ENCODE measurements at places on chromosomes 6 and 20.

DNA sequence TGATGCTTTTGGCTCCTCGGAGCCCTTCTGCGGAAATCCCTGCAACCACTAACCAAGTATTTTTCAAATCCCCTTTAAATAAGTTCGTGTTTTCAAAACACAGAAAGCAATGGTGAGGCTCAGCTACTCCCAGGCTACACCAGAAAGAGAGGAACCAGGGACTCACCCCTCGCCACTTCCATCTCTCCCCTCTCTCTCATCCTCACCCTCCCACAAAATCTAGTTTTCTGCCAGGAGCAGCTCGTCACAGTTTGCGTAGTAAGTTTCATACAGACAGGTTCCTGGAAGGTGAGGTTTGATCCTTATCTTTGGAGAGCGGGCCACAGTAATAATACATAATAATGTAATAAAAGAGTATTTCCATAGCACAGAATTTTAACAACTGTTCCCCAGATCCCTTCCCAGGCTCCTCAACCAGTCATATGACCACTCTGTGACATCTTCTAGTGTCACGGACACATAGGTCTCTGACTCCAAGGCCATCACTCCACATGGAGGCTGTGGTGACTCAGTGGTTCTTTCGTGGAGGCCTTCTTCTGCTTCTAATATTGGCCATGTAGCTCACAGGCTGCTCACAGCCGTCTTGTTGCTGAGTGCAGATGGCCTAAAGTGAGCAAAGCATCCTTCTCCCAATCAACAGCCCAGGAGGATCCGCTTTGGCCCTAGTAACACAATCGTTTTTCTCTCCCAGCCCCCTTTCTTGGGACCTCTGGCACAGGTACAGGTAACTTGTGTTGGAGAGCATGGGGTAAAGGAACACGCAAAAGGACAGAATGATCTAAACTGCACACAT is 295.7 kb downstream of the CDC5L start:
- DNase-seq = no peak

DNA sequence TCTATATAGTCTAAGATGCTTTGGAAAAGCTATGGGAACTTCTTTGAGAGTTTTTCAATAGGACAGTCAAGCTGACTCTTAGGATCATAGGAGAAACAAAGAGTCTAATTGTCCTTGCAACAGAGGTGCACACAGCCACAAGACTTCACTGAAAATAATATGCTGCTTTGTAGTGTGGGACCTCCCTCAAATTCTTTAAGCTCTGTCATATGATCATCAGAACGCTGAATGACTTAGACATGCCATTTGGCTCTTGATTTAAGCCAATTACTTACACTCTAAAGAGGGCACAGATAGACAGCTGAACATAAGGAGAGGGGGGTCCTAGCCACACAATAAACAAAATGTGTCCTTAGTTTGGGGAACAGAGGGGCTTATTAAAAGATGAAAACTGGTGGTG is 818.7 kb upstream of the GJE1 start:
- DNase-seq = no peak

GRCh38 chr20:3081641-3082040 is 2.9 kb downstream of the AVP start:
- DNase-seq = no peak

GRCh38 chr20:24743641-24744040 is 205.4 kb upstream of the CST7 start:
- DNase-seq = no peak

- DNase-seq = no peak
Observed at GRCh38 chr6:100022847-100023246, 28.8 kb upstream of the MCHR2 start.

DNA sequence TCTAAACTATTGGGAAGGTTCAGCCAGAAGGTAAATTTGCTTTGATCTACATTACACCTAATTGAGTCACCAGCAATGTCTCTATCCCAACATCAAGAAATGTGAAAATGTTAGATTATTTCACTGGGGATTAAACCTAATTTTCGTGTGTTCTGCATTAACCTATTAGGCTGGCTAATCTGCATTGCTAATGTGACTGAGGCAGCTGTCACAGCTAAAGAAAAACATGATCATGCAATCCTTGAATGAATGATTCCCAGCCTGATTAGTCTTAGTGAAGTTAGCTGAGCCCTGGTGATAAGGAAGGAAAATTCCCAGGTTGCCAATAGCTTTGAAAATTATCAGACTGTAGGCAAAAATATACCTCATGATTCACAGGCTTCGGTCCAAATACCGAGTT is 135.3 kb downstream of the LINC00237 start:
- no peak for DNase-seq

DNA sequence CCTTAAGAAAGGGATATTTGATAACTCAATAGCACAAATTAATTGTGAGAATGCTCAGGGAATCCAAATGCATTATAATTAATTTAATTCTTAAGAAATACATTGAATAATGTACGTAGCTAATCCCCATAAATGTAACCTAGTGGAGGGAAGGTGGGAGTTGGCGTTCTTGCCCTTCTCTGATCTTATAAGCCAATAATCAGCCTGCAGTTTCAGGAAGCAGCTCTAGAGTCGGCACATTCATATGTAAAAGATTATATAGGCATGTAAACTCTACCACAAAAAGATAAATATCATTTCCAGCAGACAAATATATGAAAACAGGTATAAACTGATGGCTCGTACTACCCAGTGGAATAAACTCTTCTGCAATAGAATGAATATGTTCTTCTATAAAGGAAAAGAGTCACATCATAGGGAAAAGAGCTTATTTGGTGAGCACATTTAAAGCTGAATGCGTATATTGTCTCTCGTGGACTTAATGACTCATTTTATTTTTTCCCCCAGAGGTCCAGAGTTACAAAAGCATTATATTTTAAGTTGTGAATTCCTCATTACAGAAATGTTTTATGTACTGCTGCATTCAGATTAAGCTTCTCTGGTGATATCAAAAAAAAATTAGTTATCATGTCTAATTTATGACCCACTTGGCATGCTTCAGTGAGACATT is 112.2 kb downstream of the TFAP2A start:
- DNase-seq = no peak

DNA sequence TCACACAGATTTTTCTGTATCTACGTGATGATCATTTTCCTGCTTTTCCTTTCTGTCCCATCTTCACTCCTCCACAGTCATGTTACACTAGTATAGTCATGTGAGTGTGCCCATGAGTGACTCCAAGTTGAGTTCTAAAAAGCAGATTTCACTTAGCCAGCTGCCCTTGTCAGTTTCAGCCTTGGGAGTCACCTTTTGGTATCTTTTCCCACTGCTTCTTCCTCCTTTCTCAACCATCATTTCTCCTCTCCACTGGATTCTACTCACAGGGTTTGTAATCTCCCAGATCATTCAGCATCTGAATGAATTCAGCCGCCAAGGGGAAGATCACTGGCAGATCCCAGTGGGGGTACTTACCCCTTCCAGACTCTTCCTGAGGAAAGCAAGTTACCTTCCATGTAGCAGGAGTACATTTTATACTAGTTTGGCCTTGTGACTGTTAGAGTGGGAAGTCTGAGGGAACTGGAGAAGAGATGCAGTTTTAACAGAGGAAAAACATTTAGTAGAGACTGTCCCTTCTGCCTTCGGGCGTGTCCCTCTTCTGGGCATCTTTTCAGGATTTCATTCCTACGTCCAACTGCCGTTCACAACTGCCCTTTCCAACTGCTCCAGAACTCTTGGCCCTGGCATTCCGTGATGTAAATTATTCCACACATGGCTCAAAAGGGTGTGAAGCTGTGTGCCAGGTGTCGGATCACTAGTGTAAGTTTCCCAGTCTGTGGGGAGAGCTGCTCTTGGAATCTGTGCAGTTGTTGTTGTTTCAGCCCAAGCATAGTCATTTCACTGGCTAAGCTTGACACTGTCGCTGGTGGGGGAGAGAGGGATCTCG is 38.9 kb downstream of the BICRAL start:
- DNase-seq = no peak

DNA sequence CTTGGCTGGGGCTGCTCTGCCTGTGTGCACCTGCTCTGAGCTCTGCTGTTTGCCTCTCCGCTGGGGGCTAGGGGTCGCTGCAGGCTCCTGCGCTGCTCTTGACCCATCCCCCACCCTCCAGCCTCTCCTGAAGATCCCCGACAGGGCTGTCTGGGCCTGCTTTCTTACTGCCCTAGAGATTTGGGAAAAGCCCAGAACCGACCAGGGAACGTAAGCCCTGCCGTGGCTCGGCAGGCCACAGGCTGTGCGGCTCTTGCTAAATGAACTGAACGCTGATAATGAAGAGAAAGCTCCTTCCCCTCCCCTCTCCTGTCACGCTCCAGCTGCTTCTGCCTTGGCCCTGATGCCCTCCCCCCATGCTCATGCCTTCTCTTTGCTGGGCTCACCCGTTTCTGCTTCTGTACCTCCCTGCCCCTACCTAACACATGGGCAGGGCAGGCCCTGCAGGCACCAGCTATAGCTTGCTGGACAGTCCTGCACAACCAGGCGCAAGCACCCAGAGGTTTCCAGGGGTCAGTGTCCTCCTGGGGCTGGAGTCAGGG is 32.0 kb upstream of the PCMTD2 start:
- DNase-seq = no peak

DNA sequence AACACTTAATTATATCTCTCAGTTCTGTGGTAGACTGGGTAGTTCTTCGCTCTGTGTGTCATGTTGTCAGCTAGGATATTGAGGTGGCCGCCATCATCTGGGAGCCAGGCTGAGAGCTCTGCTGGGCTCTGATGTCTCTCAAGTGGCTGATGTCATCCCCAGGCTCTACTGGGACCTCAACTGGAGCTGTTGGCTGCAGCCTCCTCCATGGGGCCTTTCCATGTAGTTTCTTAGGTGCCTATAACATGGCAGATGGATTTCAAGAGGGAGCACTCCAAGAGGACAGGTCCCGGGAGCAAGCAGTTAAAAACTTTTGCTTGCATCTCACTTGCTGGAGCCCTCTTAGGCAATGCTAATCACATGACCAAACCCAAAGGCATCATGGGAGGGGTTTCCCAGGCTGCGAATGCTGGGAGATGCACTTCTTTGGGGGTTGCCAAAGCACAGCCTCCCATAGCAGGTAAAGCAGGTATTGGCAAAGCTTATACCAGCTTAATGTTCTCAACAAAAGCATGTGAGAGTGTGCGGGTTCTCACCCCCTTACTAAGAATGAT is 129.8 kb downstream of the TMEM242 start:
- no peak for DNase-seq

DNA sequence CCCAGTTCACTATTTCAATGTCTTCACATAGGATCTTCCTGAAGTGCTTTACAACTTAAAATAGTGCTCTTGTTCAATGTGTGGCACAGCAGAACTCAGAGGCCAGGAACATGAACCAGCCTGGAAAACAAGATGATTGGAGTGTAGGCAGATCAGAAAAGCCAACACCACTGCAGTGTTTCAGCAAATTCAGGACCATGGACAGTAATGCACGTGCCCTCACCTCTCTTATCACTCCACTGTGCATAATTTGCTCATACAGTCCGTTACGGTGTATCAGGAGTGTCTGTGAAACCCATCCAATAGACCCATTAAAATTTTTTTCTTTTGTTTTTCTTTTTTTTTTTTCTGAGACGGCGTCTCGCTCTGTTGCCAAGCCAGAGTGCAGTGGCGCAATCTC is 27.6 kb upstream of the HACE1 start:
- no peak for DNase-seq

DNA sequence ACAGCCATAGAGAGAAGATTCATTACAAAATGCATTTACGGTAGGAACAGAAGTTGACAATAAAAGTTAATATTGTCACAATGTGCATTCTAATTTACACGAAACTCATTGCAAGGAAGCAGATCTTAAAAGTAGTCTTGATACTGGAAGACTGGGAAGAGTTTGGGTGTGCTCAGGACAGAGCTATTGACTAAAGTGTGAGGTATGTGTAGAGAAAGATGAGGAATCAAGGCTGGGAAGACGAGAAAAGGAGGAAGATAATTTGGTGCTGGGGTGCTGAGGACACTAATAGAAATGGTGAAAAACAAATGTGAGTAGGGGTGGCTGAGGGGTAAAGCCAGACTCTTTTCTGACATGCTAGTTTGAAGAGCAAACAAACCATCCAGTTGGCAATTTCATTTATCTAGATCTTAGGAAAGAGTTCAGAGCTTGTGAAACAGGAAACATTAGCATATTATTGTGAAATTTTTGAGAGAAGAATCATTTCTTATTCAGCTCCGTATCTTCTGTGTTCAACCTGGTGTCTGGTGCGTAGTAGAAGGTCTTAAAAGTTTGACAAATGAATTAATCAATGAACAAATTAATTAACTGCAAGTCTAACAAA is 72.7 kb downstream of the ELOVL4 start:
- no peak for DNase-seq

DNA sequence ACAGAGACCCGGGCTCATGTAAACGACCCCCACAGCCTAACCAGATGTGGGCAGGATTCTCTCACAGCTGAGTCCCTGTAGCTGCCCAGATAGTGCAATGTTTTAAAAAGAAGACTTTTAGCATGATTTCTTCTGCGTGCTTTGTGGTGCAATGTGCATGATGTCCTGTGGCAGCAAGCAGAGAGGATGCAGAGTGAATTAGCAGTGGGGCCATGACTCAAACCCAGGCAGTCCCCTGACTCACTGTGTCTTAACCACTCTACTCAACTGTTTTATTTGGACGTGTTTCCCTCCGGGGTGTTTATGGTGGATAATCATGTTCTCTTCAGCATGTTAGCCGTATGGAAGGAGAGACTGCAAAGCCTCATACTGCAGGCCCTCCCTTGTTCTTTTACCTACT is 247.9 kb downstream of the SLC24A3 start:
- no peak for DNase-seq

- DNase-seq = no peak
Observed at GRCh38 chr6:139126255-139126654, 8.6 kb upstream of the HECA start.

DNA sequence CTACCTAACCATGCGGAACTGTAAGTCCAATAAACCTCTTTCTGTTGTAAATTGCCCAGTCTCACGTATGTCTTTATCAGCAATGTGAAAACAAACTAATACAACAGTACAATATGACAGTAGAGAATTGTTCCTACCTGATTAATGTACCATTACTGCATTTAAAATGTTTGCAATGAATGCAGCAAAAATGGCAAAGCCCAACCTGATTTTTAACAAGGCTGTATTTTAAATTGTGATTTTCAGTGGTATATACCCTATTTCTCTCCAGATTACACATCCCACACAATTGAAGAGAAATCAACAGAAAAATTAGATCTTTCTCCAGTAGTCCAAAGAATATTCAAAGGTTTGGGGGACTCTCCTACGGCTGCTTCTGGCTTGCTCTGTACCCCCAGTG is 3.3 kb upstream of the PCSK2 start:
- DNase-seq = no peak

DNA sequence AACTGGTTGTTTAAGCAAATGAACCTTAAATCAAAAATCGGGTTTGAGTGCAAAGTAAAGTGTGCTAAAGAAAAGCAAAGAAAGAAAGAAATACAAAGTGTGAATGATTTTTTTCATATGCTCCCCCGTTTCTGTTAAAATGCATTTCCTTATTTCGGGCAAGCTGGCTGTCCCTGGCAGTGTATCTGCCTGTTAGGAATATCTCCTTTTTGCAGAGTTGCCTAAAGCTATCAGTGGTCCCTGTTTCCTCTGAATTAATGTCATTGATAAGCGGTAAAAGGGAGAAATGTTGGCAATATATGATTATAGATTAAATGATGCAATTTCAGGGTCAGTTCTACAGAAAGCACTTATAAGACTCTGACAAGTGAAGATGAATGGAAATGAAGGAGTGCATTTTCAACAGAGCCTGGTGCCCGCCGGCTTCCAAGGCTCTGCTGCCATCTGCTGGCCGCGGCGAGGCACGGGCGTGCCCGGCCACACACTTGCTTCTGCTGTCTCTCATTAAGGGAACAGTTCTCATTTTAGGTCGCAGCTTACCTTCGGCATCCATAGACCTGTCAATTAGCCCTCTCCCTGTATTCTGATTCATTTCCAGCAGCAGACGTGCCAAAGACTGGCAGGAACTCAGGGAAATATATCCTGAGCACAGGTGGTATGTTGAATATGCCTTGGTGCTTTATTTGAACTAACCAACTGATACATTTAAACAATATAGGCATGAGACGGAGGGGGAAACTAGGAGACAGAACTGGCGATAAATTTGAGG is 381.9 kb downstream of the C6orf118 start:
- peak; percentile 14 for DNase-seq
